Erythroblast (primary cell): ENCODE measurements at places on chromosomes 2 and 18.

- DNase-seq, result no peak
Measured at GRCh38 chr18:58492891-58493469, 135.9 kb downstream of the ALPK2 start.

GRCh38 chr18:6423289-6423688 is 8.6 kb upstream of the L3MBTL4 start:
- no peak for DNase-seq

DNA sequence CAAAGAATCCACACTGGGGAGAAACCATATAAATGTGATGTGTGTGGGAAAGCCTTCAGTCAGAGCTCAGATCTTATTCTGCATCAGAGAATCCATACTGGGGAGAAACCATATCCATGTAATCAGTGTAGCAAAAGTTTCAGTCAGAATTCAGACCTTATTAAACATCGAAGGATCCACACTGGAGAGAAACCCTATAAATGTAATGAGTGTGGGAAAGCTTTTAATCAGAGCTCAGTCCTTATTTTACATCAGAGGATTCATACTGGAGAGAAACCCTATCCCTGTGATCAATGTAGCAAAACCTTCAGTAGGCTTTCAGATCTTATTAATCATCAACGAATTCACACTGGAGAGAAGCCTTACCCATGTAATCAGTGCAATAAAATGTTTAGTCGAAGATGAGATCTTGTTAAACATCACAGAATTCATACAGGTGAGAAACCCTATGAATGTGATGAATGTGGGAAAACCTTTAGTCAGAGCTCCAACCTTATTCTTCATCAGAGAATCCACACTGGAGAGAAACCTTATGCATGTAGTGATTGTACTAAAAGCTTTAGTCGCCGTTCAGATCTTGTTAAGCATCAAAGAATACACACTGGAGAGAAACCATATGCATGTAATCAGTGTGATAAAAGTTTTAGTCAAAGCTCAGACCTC is 16.7 kb upstream of the ZSCAN30 start:
- no peak for DNase-seq

DNA sequence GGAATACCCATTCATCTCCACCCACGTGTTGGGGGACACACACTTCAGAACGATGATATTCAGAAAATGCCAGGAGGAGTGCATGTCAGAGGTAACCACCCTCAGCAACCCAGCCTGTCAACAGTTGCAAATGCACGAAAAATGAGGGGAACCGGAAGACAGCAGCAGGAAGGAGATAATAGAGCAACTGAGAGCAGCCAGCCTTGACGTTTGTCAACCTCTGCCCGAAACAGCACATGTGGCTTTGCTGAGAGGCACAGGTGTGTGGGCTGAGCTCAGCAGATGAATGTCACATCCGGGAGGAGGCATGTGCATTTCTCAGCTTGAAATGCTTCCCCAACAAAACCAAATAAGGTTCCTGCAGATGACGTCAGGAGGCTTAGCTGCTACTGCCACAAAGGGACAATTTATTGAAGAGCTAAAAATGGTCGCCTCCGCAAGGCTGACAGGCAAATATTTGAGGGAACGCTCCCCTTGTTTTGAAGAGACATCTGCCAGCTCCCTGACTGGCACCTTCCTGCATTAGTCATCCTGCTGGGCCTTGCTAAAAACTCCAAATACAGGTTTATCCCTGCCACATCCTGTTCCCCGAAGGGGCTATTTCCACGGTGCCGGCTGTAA is 419.0 kb downstream of the NBAS start:
- no peak for DNase-seq

- no peak for DNase-seq
Measured at GRCh38 chr2:217064234-217065011, 204.6 kb upstream of the TNP1 start.

DNA sequence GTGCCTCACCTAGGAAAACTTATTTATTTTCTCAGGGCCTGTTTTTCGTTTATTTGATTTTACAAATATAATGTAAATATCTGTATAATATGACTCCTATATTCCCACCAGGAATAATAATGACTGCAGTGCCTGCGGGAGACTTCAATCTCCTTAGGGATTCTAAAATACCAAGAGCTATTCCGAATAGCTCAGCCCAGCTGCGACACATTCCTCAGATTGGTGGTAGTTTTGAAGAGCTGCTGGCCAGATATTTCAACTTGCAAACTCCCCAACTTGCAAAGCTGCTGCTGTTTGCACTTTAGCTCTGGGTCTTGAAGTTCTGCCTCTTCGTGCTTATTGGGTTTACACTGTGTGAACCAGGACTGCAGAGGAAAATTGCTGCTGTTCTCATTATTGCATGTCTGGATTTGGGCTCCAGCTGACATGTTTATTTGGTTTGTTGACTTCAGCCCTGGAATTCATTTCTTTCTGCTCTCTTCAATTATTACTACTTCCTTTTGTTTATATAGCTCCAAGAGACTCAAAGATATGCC is 480.2 kb upstream of the CHST9 start:
- DNase-seq, result no peak

DNA sequence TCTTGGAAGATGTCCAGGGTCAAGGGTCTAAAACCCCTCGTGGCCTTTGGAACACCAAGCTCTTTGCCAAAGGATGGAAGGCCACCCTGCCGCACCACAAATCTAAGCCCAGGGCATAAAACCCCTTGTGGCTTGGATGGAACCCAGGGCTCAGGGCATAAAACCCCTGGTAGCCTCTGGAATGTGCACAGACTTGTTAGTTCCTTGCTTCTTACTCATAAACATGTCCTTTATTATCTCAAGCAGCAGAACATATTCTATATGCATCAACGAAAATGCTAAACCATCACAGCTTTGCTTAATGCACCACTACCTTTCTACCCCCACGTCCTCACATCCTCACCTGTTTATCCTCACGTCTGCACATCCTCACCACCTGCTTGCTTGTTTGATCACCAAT is 998.0 kb downstream of the DSC3 start:
- no peak for DNase-seq

- DNase-seq, result no peak
Measured at GRCh38 chr2:219772103-219772635, 144.7 kb downstream of the SLC4A3 start.

GRCh38 chr2:144648837-144649465 is 129.0 kb upstream of the ZEB2 start:
- no peak for DNase-seq

GRCh38 chr18:9120796-9121195 is 15.8 kb upstream of the ANKRD12 start:
- no peak for DNase-seq
